ENCODE measurements at places on chromosomes 3 and 15.

DNA sequence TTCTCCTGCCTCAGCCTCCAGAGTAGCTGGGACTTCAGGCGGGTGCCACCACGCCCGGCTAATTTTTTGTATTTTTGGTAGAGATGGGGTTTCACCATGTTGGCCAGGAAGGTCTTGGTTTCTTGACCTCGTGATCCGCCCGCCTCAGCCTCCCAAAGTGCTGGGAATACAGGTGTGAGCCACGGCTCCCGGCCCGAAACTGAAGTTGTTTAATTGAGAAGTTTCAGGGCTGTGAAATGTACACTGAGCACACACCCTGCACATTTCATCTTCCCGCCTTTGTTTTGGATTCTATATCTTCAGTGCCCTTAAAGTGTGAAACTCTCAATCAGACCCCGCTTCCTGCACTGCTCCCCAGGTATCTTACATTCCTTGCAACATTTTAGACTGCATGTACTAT is 149.1 kb downstream of the FNDC3B start:
- DNase-seq, result no peak

GRCh38 chr15:35702946-35703495 is 157.1 kb upstream of the DPH6 start:
- DNase-seq, result no peak

DNA sequence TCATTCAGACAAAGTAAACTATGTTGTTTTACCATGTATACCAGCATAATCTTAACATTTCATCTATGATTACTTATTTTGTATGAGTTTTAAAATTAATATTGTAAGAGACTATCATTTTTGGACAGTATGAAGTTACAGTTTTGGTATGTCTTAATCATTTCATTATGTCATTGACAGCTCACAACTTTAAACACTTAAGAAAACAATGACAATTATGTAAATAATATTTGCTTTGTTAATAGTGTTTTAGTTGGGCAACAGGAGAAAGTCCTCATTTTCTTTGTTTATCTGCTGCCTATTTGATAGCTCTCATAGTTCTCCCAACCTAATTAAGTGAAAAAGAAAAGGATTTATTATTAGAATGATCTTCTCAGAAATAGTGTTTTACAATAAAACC is 80.2 kb downstream of the MEF2A start:
- DNase-seq, result no peak

GRCh38 chr3:37999836-38000235 is 9.2 kb downstream of the VILL start:
- no peak for DNase-seq

DNA sequence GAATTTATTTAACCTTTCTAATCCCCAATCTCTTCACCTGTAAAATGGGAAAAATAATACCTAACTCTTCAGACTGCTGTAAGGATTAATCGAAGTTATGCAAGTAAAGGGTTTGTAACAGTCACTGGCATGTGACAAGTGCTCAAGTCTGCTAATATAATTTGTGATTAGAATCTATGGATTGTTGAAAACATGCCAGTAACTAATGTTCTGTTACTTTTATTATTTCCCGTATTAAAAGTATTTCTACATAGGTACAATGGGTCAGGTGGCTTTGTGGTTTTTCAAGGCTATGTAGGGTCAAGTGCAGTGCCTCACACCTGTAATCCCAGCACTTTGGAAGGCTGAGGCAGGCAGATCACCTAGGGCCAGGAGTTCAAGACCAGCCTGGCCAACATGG is 29.4 kb downstream of the ULK4 start:
- no peak for DNase-seq

- peak; percentile 91 for DNase-seq
These were observed 186.9 kb downstream of the KLHL25 start for GRCh38 chr15:85607842-85608241.

DNA sequence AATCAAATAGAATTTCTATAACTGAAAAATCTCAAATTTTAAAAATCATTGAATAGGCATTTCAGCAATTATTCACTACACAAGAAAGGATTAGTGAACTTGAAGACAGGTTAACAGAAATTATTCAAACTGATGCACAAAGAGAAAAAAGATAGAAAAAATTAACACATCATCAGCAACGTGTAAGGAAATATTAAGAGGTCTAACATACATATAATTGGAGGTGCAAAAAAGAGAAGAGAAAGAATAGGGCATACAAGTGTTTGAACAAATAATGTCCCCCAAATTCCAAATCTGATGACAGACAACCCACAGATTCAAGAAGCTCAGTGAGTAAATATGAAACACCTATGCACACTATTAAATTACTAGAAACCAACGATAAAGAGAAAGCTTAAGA is 57.1 kb downstream of the FBXL2 start:
- DNase-seq, result no peak

DNA sequence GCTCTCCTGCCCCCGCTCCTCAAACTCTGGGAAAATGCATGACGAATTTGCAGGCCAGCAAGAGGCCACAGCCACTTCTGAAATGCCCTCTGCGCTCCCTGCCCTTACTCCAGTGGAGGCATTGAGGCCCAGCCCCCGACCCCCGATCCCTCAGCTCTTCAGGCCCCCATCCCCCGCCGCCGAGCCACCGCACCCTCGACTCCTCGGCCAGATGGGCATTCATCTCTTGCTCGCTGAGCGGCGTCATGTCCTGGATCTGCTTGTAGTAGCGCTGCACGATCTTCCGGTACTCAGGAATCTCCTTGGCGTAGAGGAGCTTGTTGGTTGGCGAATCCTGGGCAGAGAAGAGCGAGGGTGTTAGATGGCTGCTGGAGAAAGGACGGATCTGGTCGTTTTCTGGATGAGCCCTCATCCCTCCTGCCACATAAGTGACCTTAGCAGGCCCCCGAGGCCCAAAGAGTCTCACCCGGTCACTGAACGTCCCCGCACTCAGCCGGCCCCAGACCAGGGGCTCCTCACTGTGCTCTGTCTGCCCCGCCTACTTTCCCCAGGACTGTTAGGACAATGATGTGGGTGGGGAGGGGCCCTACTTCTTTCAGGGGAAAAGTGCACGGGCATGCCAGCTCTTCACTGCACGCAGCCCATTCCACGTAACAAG is 14.0 kb downstream of the H1-8 start:
- DNase-seq, result no peak

GRCh38 chr3:136929977-136930670 is 27.7 kb upstream of the IL20RB start:
- no peak for DNase-seq

GRCh38 chr3:8152821-8153418 is 348.7 kb upstream of the LMCD1 start:
- DNase-seq, result no peak

GRCh38 chr15:61410662-61411061 is 181.6 kb upstream of the RORA start:
- no peak for DNase-seq

DNA sequence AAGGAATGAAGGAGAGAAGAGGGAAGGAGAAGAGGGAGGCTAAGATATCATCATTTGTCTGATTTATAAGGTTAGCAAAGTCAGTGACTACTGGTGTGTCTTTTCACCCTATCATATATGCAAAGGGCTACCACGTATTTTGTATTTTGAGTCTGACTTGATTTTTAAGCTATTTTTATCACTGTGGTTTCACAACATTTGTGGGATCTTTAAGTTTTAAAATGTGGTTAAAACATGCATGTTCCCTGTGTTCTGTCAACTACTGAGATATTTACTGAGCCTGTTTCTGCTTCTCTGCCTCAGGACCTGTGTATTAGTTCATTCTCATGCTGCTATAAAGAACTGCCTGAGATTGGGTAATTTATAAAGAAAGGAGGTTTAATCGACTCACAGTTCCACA is 22.5 kb upstream of the SPTSSB start:
- DNase-seq, result no peak

- peak; percentile 66 for DNase-seq
These were observed 3.0 kb upstream of the TLE3 start for GRCh38 chr15:70100474-70101341.

DNA sequence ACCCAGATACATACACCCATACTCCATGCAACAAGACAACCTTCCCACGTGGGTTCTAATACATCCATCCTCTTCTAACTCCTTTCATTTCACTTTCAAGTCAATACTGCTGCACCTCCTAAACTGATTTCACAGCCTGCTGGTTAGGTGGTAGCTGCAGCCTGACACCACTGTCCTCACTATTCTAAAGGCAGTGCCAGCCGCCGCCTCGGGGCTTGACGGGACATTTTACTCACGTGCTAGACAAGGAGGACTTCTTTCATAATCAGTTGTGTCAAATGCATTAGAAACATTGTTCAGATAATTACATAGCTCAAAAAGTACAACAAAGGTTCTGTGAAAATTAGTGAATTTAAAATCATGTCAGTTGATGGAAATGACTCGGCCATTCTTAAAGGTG is 6.3 kb downstream of the UROC1 start:
- DNase-seq, result no peak

DNA sequence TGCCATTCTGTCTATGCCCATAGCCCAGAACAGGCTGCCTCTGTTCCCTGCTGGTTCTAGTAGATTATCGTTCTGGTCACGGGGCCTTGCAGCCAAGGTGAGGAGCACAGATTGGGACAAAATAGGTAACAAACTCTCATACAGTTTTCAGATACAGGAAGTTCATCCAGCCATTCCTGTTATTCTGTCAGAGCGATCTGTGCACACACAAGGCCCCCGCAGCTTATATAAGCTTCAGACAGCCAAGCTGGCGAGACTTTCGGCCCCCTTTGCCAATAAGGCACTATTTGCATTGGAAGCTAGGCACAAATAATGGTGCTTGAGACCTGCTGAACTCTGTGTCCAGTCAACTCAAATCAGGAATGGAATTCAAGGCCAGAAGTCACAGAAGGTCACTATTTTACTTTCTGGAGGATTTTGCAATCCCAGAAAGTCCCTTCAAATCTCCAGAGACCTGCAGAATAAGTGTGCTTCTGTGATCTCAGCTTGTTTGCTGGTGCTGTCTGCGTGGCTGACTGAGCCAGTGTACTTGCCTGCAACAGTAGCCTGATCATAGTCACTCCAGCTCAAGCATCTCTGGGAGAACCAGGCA is 69.4 kb downstream of the BFSP2 start:
- no peak for DNase-seq

GRCh38 chr3:113736548-113737089 is 9.4 kb downstream of the NAA50 start:
- DNase-seq, result peak; percentile 46

DNA sequence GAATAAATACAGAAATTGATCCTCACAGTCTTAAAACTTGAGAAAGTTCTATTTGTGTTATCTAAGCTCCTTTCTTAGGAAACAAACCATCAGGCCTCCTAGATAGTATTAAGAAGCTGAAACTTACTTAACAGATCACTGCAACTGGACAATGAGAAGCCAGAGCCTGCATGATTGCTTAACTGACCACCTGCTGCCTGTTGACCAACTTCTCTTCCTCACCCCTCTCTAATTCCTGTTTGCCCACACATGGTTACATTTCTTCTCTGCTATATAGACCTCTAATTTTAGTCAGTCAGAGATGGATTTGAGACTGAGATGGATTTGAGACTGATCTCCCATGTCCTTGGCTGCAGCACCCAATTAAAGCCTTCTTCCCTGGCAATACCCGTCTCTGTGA is 13.5 kb downstream of the CCPG1 start:
- DNase-seq, result peak; percentile 9

- DNase-seq, result no peak
These were observed 40.5 kb downstream of the KLF13 start for GRCh38 chr15:31367021-31367729.

DNA sequence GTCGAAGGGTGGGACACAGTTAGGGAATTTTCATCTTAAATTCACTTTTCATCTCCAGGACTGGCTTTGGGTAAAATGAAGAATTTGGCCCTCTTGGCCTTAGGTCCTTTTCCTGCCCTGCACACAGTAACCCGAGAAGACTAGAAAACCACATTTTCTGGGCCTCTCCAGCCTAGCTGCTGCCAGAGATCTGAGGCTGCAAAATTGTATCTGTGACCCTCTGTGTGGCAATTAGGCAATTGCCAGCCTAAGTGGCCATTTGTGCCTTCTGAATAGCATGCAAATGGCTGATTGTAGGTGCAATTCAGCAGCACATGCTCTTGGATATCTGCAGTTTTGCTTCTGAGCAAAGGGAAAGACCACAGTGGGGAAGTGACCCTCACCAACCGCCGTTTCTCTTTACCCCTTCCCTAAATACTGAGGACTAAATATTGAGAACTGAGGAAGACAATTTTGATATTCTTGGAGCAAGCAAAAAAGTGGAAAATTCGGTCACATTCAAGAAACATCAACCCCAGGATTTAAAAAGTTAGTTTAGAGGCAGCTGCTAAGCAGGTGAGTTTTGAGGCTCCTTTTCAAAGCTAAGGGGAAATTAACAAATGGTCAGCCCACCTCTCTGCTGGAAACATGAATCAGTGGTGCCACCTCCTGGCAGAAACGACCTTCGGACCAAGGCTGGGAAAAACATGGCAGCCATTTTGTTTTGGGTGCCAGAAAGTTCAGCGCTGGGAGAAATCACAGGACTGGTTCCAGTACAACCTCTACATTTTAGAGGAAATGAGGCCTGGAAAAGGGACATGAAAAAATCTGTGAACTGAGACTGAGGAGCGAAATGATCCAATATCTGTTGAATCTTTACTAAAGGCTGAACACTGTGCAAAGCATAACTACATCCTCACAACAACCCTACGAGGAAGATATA is 56.6 kb upstream of the PRTG start:
- peak; percentile 72 for DNase-seq

DNA sequence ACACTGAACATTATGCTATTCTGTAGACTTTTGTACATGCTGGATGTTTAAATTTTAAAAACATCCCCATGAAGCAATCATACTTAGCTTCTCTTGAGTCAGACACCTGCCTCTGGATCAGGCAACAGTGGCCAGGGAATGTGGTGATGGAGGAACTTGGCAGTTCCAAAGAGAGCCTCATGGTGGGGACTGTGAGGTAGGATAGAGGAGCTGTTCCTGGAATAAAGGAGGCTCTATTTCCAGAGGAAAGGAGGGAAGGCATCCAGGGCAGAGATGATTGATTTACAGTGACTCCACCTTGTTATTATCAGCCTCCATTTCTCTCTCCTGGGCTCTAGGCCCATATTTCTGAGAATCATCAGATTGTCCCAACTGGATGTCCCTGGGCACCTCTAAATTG is 35.0 kb upstream of the ABHD17C start:
- DNase-seq, result peak; percentile 37

GRCh38 chr15:77482570-77482969 is 61.9 kb downstream of the HMG20A start:
- DNase-seq, result peak; percentile 25

DNA sequence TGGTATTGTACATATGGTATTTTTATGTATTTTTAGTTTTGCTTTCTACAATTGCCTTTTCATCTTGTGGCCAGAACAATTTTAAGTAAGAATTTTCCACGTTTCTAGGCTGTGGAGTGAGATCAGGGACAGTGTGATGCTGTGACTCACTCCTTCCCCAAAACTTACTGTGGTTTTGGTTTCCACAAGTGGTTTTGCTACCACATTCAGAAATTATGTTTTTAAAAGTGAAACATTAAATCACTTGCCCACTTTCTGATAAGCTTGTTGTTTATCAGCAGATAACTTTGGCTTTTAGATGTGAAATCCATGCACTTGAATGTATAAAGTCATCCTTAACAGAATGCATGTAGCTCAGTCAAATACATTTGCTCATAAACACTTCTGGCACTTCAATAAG is 192.2 kb upstream of the THRB start:
- no peak for DNase-seq

- DNase-seq, result no peak
These were observed 43.5 kb downstream of the LPP start for GRCh38 chr3:188197388-188197847.

- no peak for DNase-seq
These were observed 2.0 kb upstream of the MCF2L2 start for GRCh38 chr3:183430325-183430957.

- DNase-seq, result no peak
These were observed 219.5 kb upstream of the LRTM1 start for GRCh38 chr3:55147406-55147805.
